ENCODE measurements at places on chromosomes 2 and 18.

GRCh38 chr2:121716126-121716525 is 20.5 kb downstream of the NIFK start:
- DNase-seq: no peak

- no peak for DNase-seq
Observed at GRCh38 chr2:9212010-9212635, 5.5 kb downstream of the ASAP2 start.

- no peak for DNase-seq
Observed at GRCh38 chr2:12071318-12071717, 324.9 kb downstream of the LPIN1 start.

DNA sequence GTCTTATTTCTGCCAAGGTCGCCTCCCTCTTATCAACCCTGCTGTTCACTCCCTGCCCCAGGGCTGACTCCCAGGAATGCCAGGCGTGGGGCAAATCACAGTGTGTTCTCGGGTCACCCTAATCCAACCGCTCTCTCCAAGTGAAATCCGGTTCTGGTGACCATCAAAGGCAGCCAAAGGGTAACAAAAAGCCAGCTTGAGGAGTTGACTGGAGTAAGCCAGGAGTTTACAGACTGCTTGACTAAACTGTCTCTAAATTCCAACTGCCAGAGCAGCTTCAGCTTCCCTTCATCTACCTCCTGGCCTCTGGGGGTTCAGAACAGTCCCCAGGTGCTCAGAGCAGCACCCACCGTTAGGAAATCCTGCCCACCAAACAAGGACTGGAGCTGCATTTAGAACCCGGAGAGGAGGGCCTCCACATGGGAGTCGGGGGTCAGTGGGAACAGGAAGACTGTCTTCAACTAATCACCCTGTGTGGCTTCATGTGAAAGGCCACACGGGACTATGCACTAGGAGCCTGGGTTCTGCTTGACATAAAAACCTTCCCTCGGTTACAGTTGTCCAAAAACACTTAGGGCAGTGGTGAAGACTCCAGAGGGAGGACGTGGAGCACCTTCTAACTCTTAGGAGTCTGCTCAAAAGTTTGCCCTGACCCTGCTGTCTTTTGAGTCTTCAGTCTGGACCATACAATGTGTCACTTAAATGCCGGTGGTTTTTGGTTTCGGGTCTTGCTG is 24.2 kb upstream of the MCFD2 start:
- DNase-seq: no peak

Measured in stimulated activated CD8-positive, alpha-beta memory T cell treated with anti-CD3 and anti-CD28 coated beads, Interleukin-4, amount 100 ng/mL, for 4 hours (primary cell).